Fibroblast of mammary gland (primary cell): ENCODE measurements at places on chromosomes 1 and 21.

DNA sequence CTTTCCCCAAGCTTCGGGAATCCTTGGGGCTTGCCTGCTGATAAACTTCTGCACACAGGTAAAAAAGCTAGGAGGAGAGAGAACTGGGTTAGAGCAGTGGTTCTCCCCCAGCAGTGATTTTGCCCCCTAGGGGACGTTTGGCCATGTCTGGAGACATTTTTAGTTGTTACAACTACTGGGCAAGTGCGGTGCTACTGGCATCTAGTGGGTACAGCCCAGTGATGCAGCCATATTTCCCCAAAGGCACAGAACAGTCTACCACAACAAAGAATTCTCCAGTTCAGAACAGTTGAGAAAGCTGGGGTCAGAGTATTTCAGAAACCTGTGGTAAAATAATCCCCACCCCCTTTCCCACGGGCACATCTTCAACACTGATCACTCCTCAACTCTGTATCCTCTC is 41.3 kb downstream of the LRRC71 start:
- no peak for DNase-seq

DNA sequence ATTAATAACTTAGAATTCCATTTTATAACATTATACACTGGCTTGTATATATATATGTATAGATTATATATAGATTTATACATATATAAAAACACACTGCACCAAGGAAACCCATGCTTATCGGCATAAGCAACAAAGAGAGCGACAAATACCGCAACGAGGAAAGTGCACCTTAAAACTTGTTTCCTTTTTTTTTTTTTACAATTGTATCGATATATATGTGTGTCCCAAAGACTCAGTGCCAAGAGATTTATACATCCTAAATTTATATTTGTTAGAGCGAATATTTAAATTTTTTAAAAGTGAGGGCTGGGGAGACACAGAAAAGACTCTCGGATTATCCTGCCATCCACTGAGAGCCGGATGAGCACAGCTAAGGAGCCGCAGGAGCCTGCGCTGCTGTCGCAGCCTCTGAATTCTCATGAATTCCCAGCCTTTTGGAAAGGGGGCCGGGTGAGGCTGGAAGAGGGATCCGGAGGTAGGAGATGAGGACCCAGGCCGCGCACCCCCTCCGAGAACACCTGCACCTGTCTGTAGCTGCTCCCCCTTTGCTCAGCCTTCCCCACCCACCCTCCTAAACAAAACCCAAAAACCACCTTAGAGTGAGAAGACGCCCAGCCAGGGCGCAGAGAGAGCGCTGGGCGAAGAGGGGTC is 5.2 kb downstream of the DMRTA2 start:
- DNase-seq: no peak

GRCh38 chr1:63738772-63739171 is 35.0 kb upstream of the ROR1 start:
- DNase-seq: no peak

DNA sequence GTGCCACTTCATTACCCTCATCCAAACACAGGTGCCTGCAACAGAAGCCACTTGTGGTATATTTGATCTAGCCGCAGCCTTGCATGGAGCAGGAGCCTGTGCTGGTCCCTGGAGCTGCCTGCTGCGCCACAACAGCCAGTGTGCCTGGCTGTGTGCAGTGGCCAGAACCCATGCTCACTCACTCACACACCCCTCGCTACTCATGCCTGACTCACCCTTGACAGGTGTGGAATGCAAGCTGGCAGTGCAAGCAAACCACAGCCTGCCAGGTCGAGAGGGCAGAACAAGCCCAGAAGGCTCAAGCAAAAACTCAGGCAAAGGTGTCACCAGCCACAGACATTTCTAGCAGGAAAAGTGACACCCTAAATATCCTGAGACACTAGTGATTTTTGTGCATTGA is 1510.9 kb downstream of the KCNT2 start:
- no peak for DNase-seq

DNA sequence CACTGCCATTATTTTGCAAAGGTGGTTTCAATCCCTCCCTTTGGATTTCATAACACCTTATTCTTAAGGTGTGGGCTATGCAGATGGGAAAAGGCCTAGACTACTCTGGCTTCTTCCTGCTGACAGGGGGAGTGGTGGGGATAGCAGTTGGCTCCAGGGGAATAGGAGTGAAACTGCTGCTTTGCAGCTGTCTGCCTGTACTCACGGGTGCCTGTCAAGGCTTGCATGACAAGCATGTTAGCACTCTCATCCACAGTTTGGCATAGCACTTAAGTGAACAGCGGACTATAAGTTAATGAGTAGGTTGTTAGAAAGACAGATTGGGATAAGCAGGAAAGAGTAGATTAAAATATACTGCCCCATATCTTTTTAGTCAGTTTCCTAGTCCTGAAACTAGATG is 287.5 kb upstream of the DAB1 start:
- no peak for DNase-seq

GRCh38 chr1:155218854-155219591 is 10.5 kb downstream of the MTX1 start:
- peak; percentile 76 for DNase-seq

- DNase-seq: peak; percentile 39
Observed at GRCh38 chr1:115227346-115228082, 110.5 kb downstream of the NGF start.

- peak; percentile 56 for DNase-seq
Observed at GRCh38 chr1:147496571-147497210, 44.6 kb upstream of the BCL9 start.

DNA sequence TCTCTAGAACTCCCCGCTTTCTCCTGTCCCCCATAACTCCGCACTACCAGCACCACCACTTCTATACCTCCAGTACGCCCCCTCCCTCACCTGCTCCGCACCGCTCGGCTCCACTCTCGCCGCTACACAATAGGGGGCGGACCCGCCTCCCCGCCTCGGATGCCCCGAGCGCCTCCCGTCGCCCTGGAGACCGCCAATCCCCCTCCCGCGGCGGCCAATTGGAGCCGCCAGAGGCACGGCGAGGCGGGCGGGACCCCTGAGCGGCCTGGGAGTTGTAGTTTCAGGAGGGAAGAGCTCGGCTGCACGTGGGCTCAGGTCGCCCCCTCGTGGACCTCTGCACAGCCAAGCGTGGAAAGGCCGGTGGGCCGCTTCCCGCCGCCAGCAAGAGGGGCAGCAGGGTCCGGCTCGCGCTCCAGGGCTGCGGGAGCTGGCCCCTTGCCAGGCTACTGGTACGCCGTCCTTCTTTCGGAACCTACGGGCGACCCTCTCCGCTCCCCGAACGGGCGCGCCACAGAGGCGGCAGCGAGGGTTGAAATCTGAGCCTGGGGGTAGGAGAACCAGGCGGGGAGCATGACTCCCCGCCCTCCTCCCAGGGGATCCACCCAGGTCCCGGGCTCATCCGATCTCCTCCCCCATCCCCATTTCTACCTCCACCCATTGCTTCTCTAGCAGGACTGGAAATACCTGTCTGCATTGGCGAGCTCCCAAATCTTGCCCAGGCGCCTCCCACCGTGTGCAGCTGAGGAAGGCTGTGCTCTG is at the start of gene IGSF9:
Gene IGSF9 (minus strand): TSS at position 131 of the 759 bp plus-strand sequence. CDS start 2,159 bp downstream, outside the sequence.
- DNase-seq: peak; percentile 55

DNA sequence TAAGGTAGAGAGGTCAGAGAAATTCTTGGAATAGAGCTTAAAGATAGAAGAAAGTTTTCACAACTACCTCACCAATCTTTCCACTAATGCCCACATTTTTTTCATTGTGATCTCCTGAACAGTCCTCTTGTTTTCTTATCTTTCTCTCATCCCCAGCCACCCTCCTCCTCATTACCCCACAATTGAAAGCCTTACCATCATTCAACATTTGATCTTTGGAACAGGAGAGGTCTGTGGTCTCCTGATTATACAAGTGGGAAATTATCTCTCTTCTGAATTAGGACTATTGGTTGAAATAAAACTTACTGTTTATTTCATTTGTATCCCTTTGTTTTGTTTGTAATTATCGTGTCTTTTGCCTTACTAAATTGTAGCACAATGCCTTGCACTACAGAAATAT is 29.6 kb downstream of the DNAH14 start:
- DNase-seq: no peak
